ENCODE measurements at places on chromosomes 7 and 10.

- DNase-seq = no peak
These were observed 76.4 kb downstream of the OAT start for GRCh38 chr10:124342136-124342820.

DNA sequence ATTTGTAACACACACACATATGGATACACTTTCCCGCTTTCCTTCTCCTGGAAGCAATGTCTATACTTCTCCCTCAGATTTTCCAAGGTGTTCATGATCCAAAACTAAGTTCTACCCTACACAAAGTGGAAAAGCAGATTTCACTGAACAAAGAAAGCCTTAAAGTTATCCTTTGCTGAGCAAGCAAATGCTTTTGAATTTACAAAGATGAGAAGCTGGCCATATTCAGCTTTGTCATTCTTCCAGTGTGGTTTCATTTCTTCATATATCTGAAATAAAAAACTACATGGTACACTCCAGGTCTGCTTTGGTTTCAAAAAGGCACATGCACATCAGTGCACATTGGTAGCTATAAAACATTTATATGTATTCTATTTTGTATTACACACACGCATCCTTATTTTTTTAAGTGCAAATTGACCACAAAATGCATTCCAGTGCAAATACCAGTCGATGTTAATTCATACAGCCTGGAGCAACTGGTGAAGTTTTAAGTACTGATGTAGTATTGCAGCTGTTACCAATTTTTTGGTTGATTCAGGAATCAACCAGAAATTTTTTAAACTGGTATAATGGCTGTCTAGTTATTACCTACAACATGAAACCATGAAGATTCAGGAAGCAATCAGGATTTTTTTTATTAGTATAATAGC is 65.5 kb upstream of the SRPK2 start:
- DNase-seq = peak; percentile 82

DNA sequence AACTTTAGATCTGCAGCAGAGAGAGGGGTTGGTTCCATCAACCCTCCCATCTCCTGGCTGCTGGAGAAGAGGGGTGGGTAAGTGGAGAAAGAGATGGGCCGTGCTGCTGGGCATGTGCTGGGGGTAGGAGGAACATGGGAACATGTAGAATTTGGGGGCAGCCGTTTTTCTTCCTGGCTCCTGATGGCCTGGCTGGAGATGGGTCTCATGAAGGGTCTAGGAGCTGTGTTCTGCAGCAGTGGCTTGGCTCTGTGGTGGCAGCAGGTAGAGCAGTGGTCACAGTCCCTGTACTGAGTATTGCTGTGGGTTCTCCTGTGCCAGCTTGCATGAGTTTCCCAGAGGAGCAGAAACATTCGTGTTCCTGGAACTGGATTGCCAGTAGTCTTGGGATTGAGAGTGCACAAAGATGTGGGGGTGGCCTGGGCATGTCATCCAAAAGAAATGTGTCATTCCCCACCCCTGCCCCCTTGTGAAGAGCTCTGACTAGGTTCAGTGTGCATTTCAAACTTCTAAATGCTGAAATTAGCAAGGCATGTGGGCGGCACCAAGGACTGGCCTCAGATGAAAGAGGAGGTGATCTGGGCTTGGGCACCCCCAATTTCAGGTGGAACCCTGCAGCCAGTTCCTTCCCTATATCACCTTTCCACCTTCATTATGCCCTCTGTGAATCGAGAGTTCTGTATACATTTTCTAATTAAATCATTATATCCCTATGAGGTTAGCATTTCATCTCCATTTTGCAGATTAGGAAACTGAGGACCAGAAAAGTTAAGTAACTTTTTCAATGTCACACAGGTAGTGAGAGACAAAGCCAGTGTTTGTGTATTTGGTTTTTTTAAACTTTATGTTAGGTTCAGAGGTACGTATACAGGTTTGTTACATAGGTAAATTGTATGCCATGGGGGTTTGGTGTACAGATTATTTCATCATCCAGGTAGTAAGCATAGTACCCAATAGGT is 2.1 kb downstream of the CHST3 start:
- no peak for DNase-seq

GRCh38 chr10:101493782-101494281 is 94.2 kb downstream of the POLL start:
- DNase-seq = no peak
